ENCODE measurements at places on chromosomes 6 and 20.

DNA sequence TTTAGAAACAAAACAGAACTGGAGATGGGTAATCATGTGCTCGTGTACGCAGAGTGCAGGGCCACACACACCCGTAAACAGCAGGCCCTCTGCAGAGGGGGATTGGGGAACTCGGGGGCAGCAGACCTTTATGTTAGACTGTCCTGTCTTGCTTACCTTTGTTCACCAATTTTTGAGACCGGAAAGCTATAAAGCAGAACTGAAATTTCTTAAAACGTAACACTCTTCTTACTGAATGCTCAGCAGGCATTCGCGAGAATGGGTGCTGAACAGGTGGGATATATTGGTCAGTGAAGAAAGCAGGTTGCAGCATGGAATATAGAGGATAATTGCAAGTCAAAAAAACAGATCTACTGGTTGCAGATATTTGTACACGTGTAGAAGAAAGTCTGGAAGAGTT is 211.1 kb downstream of the BMP7 start:
- DNase-seq = no peak

DNA sequence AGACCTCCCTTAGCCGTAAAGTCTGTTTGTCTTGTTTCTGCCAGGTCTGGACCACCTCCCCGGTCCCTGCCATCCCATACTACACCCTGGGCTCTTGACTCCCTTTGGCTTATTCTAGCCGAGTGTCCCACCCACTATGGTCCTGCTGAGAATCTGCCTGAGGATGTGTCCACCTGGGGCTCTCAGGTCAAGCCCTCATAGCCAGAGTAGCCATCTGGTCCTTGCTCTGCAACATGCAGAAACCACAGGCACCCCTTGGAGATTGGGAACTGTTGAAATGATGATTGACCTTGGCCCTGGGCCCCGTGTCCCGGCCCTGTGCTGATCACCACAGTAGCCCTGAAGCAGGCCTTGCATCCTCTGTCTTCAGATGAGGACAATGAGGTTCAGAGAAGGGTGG is 44.0 kb downstream of the VSTM2L start:
- DNase-seq = no peak

DNA sequence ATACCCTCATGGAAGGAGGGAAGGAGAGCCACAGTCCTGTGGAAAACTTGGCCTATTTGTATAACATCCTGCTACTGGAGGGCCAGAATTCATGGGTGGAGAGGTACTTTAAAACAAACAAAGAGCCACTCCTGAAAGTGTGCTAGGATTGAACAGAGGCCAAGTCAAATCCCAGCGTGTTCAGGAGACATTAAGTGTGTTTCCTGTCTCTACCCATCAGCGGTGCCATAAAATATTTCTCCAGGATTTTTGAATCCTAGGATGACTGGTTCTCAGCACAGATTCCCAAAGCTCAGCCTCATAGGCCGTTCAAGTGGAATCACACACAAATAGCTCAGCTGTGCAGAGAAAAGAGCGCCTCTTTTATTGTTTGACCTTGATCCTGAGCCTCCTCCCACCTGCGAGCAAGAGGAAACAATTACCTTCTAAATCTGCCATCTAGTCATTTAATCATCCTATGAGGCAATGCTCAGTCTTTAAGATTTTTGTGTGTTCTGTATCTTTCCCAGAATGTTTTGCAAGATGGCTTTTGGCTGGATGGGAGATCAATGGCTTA is 31.8 kb upstream of the RALGAPA2 start:
- DNase-seq = no peak

- DNase-seq = no peak
Measured at GRCh38 chr20:49993301-49993751, 10.5 kb downstream of the SNAI1 start.

DNA sequence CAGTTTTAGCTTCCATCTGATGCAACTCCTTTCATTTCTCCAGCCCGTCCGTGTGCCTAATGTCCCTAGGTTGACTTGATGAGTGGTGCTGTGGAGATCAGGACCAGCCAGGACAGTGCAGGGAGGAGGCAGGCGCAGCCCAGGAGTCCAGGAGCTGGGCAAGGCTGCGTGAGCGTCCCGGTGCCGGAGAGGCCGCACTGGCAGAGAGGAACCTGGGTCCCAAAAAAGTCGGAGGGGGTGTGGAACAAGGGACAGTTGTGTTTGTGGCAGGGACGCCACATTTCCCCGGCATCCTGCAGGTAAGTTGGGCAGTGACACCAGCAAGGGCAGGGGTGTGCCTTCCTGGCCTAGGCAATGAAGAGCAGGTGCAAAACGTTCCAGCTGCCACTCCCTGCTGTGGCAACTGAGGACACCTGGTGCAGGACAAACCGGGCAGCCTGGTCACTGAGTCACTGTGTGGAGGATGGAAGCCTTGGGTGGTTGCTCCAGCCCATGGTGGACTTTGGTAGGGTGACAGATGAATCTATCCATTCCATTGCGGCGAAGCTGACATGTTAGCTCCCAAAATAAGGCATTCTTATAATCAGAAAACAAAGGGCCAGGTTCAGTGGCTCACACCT is 53.2 kb downstream of the RAMACL start:
- no peak for DNase-seq

- no peak for DNase-seq
Measured at GRCh38 chr6:118799826-118800225, 94.1 kb upstream of the ASF1A start.

DNA sequence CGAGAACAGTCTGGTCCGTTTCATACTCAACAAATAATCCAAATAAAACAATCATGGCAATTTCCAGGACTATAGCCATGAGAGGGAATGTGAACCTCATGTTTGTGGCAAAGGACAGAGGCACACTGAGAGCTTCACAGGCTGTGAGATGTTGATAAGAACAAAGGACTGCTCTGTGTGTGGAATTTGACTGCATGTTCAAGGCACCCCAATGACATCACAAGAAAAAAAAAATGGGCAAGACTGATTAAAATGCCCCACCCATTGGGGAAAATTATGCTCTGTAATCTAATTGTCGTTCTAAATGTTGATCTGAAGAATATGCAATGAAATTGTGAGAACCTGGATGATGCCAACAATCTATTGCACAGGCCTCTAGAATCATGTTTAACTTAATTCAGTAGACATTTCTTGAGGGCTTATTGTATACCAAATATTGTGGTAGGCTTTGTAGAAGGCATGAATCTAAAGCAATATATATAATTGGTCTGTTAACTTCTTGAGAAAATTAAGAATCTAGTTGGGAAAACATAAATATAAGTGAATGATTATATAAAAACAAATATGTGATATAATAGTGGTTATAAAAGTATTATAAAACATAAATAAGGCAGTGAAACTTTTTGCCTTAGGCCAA is at the start of gene RHAG:
TSS of gene RHAG (minus strand) at position 127 of the 637 bp plus-strand sequence. CDS start at position 100, 27 bp downstream.
- DNase-seq = no peak

DNA sequence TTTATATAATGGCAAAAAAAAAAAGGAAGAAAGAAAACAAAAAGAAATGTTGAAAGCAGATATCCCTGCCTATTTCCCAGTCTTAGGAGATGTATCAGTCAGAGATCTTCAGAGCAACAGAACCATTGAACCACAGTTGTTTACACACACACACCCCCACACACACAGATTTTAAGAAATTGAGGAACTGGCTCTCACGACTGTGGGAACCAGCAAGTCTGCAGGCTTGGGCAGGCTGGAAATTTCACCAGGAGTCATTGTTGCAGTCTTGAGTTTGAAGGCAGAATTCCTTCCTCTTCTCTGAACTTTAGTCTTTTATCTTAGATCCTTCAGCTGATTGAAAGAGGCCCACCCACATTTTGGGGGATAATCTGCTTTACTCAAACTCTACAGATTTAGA is 380.9 kb downstream of the CDKAL1 start:
- DNase-seq = no peak

DNA sequence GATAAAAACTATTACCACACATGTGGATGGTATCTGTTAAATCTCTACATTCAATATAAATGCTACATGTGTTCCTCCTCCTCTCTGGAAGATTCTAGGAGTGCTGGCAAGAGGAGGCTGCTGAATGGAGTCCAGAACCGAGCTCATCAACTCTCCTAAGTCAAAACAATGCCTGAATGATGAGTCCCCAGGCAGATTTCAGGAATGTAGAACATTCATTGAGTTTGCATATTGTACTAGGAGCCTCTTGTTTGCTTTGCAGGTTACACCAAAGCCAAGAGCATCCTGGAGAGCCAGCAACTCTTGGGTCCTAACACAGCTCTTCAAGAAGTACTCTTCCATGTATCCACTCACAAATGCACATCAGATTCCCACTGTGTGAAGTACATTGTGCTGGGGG is 117.6 kb upstream of the UST start:
- no peak for DNase-seq

DNA sequence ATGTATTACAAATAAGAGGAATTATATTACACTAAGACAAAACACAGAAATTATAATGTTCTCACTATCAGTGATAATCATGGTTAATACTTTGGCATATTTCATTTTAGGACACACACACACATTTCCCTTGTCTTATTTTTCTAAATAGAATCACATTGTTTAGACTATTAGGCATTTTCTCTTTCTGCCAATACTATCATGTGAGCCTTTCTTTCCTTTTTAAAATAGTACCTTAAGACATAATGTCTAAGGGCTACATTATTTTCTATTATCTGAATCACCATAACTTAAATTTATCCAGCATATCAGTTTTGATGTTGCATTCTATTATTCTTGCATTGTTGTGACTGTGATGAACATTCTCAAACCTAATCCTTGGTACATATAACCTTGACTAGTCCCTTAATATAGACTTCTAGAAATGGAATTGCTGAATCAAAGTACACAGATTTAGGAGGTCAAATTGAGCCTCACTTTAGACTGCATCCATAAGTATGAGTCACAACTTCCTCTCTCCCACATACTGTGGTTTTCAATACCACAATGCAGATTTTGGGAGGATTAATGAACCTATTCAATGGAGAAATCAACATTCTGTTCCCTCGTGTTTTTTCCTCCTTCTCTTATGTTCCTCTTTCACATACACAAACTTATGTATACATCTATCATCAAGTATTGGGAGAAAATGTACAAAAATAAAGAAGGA is 212.6 kb downstream of the MOXD1 start:
- DNase-seq = no peak

DNA sequence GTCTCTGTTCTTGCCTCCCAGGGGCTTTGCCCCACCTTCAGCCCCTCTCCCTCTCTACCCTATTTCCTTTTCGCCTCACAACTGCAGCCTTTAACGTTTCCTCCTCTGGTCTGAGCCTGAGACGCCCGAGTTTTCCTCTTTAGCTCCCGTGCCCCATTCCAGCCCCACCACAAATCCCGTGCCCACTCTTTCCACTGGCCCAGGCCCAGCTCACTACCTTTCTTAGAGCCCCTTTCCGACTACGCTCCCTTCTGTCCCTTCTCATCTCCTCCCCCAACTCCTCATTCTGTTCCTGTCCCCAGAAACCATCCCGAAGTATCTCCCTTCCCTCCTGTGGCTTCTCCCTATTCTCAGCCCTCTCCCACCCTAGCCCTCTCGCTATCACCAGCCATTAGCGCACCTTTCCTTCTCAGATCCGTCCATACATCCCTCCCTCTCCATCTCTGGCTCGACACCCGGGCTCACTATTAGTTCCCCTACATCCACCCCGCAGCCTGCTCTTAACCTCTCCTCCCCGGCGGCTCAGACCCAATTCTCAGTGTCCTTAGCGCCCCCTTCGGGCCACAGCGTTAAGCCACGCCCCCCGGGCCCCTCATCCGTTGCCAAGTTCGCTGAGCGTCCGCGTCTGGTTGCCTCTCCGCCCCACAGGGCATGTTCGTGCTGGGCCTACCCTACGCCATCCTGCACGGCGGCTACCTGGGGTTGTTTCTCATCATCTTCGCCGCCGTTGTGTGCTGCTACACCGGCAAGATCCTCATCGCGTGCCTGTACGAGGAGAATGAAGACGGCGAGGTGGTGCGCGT is 2.7 kb downstream of the SLC32A1 start:
- no peak for DNase-seq

DNA sequence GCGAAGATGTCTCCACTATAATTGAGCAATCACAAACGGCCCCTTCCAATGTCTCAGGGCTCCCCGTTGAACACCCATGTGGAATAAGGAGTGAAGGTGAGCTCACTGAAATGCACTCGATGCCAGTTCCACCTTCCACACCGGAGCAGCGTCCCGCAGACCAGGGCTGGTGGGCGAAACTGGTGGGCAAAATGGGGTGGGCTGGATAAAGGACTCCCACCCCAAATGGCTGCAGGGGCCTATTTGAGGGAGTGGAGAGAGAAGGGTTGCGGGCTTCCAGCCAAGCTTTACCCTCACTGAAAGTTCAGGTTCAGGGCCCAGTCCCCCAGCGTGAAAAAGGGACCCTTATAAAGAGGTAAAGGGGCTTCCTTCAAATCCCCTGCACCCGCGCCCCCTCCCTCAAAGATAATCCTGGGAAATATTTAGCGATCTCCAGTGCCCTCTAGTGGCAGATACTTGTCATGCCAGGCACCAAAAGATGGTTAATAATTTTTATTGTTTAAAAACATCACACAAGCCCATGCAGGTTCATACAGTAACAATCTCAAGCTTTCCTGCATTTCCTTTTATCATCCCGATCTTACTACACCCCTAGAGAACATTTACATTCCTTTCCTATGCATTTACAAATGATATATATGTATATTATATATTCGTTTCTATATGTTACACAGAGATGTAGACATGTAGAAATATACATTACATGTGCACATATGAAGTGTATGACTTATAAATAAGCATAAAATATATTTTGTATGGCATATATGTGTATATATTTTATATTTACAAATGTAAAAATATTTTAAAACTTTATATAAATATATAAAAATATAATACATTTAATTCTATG is 58.2 kb upstream of the NKX2-2 start:
- no peak for DNase-seq

GRCh38 chr6:85130743-85131142 is 319.1 kb upstream of the NT5E start:
- DNase-seq = no peak

GRCh38 chr6:132742495-132742894 is 15.2 kb downstream of the VNN2 start:
- DNase-seq = no peak

GRCh38 chr6:26657256-26657655 is 2.3 kb downstream of the ZNF322 start:
- DNase-seq = no peak

- no peak for DNase-seq
Measured at GRCh38 chr6:123635567-123635966, 1.2 kb downstream of the TRDN start.

GRCh38 chr6:4564801-4565271 is 211.4 kb upstream of the CDYL start:
- DNase-seq = no peak

- DNase-seq = no peak
Measured at GRCh38 chr6:45690846-45691245, 313.1 kb upstream of the SUPT3H start.
